ENCODE measurements at places on chromosomes 12 and 14.

- DNase-seq = no peak
Measured at GRCh38 chr14:22265319-22266141, 323.5 kb downstream of the DAD1 start.

- DNase-seq = peak; percentile 78
Measured at GRCh38 chr12:107607464-107608392, 77.9 kb upstream of the PWP1 start.

DNA sequence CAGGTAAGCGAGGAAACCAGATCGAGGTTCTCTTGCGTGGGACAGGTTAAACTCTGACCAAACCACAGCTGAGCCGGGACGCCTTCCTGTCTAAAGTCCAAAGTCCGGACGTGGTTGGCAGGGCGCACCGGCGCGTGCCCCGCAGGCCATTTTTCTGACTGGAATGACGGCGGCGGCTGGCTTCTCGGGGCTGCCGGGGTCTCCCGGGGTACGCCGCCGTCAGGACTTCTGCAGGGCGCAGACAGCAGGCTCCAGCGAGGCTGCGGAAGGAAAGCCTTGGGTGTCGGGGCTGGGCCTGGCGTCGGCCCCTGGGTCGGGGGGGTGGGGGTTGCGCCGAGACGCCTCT is 32.8 kb downstream of the MIA2 start:
- peak; percentile 73 for DNase-seq

DNA sequence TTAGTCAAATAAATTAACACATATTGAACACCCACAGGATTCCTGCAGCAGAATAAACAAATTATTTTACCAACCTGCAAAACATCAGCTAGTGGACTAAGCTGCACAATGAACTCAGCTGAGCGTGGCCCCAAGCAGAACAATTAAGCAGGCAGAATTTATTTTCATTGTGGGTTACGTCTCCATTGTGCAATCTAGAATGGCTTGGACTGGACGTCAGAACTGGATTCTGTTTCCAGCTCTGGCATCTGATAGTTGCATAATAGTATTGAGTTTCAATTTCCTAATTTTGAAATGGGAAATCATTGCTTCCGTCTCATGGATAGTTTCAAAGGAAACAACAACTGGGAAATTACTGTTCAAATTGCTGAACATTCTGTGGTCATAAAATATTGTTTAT is 35.5 kb upstream of the RERG start:
- peak; percentile 61 for DNase-seq

DNA sequence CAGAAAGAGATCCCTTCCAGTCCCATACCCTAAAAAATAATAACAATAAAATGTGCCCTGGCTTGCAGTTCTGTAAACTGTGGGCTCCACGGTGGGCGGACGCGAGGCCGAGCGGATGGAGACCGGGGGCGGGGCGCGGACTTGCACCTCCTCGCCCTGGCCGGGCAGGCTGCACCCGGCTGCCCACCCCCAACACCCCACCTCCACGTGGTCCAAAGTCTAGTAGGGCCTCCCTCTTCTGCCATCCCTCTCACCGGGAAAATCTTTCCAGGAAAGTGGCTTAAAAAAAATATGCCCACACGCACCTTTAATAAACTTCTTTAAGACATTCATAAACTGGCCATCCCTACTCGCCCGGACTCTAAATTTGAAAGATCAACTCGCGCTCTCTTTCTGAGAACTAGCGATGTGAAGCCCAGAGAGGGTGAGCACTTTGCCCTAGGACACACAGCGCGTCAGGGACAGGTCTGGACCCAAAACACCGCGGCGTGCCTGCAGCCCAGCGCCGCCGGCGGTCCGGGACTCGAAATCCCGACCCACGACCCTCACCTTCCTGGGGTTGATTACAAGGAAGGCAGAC is 1.9 kb upstream of the BCL11B start:
- DNase-seq = peak; percentile 15

- DNase-seq = no peak
Measured at GRCh38 chr12:116450406-116450910, 108.7 kb upstream of the MAP1LC3B2 start.

DNA sequence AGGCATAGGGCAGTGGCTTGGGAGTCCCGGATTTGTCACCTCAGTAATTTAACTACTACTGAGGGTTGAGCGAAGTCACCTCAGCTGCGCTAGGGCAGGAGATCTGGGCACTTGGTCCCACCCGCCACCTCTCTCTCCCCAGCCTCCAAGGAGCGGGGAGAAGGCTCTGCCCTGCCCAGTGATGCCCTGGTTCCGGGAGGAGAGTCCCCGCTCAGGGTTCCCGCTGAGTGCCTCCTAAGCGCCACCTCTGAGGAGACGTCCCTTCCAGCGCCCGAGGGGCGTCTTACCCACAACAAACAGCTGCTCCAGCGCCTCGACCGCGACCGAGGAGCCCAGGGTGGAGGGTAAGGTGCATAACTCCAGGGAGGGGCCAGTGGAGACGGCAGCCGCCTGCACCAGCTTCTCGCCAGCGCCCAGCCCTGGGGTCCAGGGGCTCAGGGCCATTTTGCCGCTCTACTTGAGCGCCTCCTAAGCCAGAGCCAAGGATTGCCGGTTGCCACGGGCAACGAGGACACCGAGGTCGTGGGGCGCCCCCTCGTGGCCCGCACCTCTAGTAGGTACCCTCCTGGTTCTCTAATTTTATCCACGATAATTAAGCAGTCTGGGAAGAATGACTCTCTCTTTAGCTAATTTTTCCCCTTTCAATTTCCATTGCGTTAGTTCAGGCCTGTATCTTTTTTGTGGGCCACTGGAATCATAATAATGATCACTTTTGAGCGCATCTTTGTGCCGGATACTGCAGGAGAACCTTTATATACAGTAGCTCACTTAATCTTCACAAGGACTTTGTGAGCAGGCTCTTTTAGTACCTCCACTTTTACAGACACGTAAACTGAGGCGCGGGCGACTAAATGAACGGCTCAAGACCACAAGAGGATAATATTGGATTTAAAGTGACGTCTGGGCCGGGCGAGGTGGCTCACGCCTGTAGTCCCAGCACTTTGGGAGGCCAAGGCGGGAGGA is at the start of gene CCDC175:
CCDC175 (minus strand) TSS at position 481 of the 963 bp plus-strand sequence; CDS start at position 444, 37 bp downstream.
- DNase-seq = peak; percentile 92

GRCh38 chr14:90379106-90379505 is 17.7 kb upstream of the CALM1 start:
- DNase-seq = no peak

GRCh38 chr12:39713552-39713951 is 93.9 kb upstream of the ABCD2 start:
- no peak for DNase-seq

DNA sequence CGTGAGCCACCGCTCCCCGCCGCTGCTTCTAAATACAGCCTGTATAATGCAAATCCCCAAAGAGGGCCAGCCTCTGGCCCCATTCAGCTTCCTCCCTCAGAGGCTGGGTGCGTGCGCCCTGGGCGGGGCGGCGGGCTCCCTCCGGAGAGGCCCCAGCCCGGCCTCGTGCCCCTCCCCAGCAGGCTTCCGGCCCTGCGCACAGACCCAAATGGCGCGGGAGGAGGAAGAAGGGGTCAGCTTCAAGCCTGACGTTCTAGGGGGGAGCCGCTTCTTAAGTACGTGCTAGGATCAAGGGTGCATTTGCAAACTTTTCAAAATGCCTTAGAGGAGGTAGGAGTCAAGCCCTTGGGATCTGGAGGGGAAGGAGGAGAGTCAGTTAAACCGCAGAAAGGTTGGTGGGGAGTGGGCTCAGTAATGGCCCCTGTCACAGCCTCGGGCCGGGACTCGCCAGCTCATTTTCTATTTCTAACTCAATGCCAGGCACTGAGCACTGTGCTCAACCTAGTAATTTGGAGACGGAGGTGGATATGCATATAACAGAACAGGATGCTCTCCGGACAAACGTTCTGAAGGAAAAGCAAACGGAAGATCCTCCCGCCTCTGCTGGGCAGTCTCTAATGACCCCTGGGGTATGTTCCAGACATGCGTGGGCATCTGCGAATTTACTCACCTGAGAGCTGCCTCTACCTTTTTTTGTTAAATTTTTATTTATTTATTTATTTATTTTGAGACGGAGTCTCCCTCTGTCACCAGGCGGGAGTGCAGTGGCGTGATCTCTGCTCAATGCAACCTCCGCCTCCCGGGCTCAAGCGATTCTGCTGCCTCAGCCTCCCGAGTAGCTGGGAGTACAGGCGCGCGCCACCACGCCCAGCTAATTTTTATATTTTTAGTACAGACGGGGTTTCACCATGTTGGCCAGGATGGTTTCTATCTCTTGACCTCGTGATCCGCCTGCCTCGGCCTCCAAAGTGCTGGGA is 32.3 kb downstream of the NINJ2 start:
- DNase-seq = no peak

DNA sequence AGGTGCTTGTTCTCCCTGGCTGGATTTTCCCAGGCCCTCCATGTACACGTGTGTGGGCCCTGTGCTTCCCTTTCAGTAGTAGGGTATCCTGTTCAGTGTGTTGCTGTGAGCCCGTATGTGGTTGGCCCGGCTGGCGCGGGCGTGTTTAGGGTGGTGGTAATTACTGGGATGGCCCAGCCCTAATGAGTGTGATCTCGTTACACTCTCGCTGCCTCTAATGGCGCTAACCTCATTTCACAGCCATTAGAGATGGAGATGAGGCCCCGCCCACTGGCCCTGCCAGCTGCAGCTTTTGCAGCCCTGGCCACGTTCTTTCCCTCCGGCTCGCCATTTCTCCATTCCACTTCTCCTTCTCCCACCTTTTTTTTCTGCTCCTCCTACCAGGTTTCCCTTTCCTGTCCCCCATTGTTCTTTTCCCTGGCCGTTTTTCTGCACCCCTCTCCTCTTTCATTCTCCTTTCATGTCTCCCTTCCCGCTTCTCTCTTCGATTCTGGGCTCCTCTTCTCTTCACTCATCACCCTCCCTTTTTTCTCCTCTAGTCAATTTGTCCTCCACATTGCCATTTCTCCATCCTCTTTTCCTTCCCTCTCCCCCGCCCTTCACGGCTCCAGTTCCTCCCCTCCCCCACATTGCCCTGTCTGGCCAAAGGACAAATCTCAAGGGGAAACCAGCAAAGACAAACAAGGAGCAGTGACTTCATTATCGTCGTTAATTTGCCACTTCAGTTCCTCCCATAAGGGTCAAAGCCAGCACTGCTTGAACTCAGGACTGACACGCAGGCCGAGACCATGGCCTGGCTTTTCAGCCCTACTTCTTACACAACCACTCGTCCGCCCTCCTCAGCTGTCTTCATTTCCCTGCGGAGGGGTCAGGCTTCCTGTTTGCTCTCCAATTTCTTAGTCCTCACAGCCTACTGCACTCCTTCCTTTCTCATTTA is 6.8 kb downstream of the ZFHX2 start:
- DNase-seq = peak; percentile 24

GRCh38 chr14:24329736-24330135 is 5.1 kb downstream of the ADCY4 start:
- peak; percentile 47 for DNase-seq

Data from GM23248 (cell line).